ENCODE measurements at places on chromosomes 2 and 18. TPM values are rescaled to one million over a fixed set of nuclear protein-coding genes. Genes with fewer than 3 reads are reported as not detected.

The IL1B gene
- 0.32 TPM for total RNA-seq

The C2orf72 gene
- total RNA-seq, result 0.16 TPM

The TTR gene
- not detected for total RNA-seq

The SP100 gene
- 88.4 TPM for total RNA-seq

The RNF125 gene
- 4.8 TPM for total RNA-seq

The ALK gene
- total RNA-seq, result not detected

The RTTN gene
- 21.3 TPM for total RNA-seq

All from bladder microvascular endothelial cell (primary cell).